ENCODE measurements at places on chromosomes 1 and 21.

- DNase-seq: no peak
These were observed 48.8 kb downstream of the GADD45A start for GRCh38 chr1:67733681-67734322.

DNA sequence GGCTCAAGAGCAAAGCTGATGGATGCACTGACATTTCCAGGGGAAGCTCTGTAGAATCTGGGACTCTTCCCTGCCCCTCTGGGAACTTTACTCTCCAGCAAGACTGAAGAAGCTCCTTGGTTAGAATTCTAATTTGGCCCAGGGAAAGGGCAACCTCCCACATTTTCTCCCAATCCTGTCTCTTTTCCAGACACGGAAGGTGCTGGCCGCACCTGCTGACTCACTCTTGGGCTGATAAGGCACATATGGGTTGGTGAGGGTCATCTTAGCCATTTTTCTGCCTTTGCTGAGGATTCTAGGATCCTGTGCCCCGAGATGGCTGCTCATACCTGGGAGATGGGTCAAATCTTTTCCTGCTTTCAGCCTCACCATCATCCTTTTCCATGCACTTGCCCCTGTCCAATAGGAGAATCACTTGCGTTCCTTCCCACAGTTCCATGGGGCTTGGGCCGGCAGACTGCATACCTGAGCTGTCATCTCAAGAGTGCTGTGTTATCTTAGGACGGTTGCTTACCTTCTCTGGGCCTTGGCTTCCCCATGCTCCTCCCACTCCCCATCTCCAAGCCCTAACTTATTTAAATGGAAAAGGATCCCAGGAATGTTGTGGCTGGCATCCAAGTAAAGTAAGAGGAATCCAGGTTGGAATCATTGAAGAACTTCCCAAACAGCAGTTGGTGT, 1.3 kb downstream of the TINAGL1 start:
- no peak for DNase-seq

DNA sequence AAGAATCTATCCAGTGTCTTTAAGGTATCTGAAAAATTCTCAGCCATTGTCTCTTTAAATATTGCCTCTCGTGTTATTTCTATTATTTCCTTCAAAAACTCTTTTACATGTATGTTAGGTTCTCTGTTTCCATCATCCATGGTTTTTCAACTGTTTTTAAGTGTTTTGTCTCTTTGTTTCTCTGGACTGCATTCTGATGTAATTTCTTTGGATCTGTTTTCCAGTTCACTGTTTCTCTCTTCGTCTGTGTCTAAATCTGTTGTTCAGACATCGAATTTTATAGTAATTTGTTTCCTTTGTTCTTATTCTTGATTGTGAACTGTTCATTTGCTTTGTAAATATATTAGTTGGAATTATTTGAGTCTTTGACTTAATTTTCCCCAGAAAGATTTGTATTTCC, 44.1 kb downstream of the POFUT2 start:
- DNase-seq: no peak

- no peak for DNase-seq
These were observed 8.2 kb downstream of the SPATA46 start for GRCh38 chr1:162368451-162368850.

GRCh38 chr1:186768906-186769305, 59.8 kb upstream of the PLA2G4A start:
- no peak for DNase-seq

DNA sequence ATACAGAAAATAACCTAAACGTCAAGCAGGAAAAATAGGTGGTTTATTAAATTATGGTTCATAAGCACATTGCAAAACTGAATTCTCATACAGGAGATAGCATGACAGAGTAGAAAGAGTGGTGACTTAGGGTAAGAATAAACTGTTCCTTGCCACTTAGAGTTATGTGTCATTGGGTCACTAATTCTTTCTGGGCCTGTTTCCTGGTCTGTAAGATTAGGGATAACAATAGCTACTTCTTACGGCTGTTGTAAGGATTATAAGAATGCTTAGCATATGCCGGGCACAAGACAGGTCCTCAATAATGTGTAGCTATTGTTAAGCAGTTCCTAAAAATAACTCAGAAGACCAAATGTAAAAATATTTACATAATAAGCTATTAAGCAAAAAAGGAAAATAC, 24.2 kb downstream of the SNRNP40 start:
- no peak for DNase-seq

- DNase-seq: peak; percentile 21
These were observed 704 bp downstream of the WDR4 start for GRCh38 chr21:42878678-42878992.

DNA sequence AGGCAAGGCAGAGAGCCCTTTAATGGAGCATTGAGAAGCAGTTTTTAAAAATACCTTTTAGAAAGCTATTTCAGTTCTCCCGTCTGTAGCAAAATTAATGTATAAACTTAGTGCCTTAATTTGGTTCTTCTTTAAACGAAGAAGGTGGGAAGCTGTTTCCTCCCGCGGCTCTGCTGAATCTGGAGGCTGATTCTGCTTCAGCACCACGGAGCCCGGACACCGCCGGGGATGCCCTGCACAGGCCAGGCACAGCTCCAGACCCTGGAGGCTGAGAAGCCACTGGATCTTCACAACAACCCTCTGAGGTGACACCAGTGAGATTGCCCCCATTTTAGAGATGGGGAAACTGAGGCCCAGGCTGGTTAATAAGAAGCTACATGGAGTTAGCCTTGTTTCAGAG, 175.8 kb upstream of the VAMP3 start:
- no peak for DNase-seq

DNA sequence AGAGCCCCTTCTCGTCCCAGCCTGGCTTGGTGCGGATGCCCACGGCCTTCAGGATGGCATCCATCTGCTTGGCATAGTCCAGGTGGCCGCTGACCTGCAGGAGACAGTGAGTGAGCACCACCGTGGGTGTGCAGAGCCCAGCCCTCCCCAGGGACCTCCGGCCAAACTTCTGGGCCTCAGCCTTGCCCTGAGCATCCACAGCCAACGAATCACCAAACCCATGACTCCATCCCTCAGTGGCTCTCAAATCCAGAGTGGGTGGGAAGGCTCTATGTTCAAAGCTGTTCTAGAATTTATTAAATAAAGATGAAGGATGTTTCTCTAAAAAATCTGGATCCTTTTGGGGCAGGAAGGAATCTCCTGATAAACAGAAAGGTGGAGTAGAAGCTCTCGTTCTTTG, 18.7 kb downstream of the HTR6 start:
- DNase-seq: no peak

DNA sequence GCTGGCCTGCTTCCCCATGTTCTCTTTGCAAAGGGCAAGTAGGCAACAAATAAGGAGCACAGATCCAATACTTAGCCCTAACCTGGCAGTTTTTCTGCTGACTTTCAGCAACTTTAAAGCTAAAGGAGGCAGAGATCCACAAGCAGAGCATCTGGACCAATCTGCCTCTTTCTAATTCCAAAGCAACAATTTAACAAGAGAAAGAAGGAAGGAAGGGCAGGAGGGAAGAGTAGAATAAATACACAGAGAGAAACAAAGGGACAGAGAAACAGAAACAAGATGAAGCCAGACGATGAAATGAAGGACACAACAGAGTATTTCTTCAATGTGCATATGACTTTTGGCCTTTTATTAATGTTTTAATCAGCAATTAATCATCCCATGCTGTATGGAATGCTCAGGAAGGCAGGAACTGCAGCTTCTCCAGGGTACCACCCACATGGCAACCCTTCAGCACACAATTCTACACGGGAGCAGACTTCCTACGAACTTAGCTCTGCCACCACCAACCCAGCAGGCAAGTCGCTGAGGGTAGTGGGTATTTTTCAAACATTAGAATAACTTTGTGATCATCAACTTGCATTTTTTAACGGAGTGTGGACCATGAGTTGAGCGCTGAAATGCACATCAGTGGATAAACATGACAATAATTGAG, 15.3 kb downstream of the CLCC1 start:
- no peak for DNase-seq

Data from activated CD4-positive, alpha-beta T cell treated with anti-CD3 and anti-CD28 coated beads, Interleukin-2, amount 50 U/mL, for 4 hours (primary cell).